ENCODE measurements at places on chromosomes 3 and 15.

GRCh38 chr3:179347345-179348194, at the start of gene MFN1:
Gene MFN1, plus strand, starts transcription at chr3:179347709. Its CDS starts 1,143 bp downstream, at chr3:179348852.
- peak; percentile 97 for DNase-seq

DNA sequence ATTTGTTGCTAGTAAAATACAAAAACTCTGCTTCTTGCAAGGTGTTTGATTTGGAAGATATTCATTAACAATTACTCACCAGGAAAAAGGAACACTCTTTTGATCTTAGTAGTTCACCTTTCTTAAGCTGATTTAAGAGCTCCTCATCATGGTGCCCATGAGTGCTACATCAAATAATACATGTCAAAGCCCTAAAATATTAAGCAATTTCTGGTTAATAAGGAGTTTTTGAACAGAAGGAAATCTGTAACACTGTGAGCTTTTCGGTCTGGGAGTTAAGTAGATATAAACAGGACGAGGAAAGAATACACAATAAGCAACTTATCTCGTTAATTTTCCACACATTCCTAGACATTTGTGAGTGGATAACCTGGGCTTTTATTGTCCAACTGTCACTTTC, 83.9 kb upstream of the DCBLD2 start:
- DNase-seq, result peak; percentile 55

DNA sequence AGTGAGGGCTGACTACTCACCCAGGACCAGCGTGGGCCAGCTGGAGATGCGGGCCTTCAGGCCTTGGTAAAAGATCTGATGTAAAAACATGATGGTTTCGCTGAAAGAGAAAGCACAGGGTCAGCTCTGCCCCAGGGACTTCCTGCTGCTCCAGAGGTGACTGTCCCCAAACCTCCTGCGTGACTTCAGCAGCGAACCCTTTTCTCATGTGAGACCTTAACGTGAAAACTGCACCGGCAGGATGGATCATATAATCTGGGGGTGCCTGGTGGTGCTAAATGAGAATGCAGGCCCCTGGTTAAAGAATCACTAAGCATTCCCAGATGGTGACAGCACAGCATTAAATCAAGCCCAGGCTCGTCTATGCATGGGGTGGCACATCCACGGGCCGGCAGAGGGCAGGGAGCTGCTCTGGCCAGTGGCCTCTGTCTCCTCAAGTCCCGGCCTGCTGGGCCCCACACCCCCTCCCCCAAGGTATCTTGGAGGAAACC, 55.4 kb downstream of the RASGRF1 start:
- DNase-seq, result no peak

DNA sequence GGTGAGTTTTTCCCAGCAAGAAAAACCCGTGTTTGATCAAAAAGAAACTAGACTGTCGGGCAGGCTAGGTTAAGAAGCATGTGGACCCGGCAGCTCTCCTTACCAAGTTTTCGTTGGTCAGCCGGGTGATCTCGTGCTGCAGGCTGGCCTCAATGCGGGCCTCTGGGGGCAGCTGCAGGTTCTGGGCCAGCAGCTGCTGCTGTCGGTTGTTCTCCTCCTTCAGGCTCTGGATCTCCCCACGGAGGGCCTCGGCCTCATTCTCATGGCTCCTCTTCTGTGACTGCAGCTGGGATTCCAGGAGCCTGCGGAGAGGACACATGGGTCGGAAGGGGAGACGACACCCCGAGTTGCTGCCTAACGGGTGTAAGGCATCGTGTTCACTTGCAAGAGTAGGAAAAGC, 44.5 kb upstream of the MYO5C start:
- DNase-seq, result no peak

GRCh38 chr3:50581459-50581842, 12.1 kb downstream of the HEMK1 start:
- DNase-seq, result no peak

DNA sequence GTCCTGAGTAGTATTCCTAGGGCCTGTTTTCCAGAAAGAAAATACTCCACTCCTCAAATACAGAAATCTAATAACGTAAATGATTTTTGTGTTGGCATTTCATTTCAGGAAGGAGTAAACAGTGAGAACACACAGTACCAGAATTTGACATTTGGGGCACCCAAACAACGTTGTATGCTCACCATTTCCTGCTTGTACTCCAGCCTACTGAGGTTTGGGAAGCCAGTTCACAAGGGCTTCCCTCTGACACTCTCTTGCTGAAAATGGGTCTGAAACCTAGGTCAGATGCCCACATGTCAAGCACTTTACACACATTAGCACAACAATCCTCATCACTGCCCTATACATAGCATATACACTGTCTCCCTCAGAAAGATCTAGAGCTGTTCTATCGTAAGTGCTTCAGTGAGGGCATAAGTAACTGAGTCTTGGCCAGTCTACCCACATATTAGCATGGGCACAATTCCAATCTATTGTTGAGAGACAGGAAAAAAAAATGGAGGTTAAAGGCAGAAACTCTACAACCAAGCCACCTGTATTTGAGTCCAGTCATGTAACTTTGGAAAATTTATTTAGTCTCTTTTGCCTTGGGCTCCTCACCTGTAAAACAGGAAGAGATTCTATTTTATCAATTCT, 43.5 kb upstream of the RSL24D1 start:
- DNase-seq, result peak; percentile 68

DNA sequence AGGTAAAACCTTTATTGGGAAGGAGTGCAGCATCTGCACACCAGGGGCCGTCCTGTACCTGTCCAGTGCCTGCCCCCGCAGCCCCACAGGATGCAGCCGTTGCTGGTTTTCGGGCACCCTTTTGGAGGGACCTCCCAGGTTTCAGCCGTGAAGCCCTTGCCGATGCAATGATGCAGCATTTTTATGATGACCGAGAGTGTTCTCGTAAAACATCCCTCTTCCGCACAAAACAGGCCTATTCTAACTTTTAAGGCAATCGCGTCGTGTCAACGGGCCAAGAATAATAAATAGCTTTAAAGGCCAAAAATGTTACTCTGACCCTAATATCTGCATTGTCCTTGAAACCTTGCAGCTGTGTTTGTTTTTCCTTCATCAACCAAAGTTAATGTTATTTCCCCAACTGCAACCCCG, 126.1 kb downstream of the LRRK1 start:
- DNase-seq, result peak; percentile 56

GRCh38 chr3:52721002-52721729, 15.3 kb downstream of the SPCS1 start:
- DNase-seq, result no peak

DNA sequence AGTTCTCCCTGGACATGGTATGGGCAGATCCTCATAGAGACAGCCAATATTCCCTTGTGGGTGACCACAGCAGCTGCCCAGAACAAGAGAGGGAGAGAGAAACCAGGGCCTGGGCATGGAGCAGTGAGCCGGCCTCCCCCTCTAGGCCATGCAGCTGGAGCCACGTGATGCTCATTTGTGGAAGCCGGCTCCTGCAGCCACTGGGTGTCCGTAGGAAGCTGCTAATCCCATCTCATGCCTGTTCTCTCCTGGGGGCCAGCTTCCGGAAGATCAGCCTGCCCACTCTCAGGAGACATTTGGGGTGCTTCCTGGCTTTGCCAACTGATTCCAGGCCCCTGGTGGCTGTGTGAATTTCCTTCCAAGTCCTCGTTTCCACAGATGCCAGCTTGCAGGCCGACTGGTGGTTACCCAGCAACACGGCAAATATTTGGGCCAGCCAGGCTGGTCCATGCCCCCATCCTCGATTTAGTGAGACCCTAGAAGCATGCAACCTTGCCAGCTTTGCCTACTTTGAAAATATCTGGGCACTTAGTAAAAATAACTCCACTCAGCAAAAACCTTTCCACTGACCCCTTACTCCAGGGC, 55.3 kb downstream of the LINGO1 start:
- DNase-seq, result no peak

GRCh38 chr15:87582169-87582568, 674.4 kb downstream of the NTRK3 start:
- no peak for DNase-seq

GRCh38 chr3:63967675-63968611, 55.4 kb downstream of the PSMD6 start:
- peak; percentile 26 for DNase-seq

DNA sequence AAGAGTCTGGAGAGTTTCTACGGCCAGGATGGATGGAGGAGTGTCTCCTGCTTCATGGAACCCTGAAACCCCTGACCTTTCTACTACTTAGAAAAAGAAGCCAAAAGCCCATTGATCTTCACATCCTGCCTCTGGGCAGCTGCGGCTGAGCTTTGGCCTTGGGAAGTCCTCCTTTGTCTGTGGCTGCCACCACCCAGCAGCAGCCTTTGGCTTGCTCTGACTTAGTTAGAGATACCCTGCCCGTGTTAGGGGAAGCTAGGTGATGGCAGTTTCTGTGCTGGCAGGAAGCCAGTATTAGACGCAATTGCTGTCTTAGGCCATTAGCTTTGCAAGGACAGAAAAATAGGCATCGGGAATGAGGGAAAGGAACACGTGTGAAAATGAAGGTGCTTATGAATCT, 18.8 kb downstream of the APH1B start:
- peak; percentile 35 for DNase-seq

DNA sequence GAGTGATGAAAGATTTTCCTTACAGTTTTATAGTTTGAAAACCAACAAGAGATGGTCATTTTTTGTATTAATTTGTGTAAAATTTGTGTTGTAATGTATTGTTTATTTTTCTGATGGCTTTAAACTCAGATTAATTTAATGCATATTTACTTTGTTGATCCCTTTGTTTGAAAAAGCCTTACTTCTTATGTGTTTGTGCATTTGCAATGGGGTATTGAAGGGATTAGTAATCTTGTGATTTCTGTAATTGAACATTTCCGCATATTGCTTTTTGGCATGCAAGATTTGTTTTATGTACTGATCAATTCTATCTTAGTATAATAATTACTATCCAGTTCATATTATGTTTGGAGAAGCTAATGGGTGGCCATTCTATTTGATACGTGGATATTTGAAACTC, 98.4 kb upstream of the ROBO1 start:
- DNase-seq, result no peak

GRCh38 chr3:152997526-152997925, 162.6 kb downstream of the P2RY1 start:
- no peak for DNase-seq

- DNase-seq, result no peak
Measured at GRCh38 chr3:145649368-145649887, 511.6 kb downstream of the PLOD2 start.

DNA sequence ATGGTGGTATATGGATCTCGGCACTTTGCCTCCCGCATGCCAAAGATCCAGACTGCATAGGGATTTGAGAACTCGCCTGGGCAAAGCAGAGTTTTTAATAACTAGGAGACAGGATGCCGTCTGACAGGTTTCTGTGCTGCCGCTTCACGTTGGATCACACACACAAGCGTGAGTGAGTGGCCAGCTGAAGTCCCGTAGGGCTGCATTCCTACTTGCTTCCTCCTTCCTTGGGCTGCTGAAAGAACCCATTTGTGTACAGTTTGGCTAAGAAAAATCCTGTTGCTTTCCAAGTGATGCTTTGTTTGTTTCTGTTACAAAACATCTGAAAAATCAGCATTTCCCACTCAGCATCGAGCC, 604.3 kb upstream of the CFAP20DC start:
- DNase-seq, result no peak

GRCh38 chr3:170811928-170812591, 57.9 kb downstream of the RPL22L1 start:
- peak; percentile 91 for DNase-seq

- DNase-seq, result peak; percentile 69
Measured at GRCh38 chr15:99504823-99505551, 60.8 kb upstream of the MEF2A start.

DNA sequence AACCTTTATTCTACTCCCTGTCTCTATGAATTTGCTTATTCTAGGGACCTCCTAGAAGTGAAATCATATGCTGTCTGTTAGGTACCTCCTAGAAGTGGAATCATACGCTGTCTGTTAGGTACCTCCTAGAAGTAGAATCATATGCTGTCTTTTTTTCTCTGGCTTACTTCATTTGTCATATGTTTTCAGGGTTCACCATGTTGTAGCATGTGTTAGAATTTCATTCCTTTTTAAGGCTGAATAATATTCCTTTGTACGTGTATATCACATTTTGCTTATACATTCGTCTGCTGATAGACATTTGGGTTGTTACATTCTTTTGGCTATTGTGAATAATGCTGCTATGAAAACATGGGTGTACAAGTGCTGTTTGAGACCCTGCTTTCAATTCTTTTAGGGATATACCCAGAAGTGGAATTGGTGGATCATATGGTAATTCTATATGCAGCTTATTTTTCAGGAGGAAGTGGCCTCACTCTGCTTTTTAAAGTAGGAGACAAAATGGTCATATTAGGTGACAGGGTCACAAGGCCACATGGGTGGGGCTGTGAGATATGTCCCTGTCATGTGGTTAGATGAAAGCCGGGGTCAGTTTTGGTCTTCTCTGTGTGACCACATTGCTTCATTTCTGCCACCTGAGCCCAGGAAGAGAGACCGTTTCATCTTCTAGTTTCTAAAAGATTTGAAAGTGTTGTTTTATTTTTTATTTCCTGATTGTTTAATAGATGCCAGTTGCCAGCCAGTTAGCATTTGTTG, 76.7 kb downstream of the FLNB start:
- DNase-seq, result no peak

GRCh38 chr3:195171093-195171873, 99.7 kb downstream of the XXYLT1 start:
- DNase-seq, result no peak

- DNase-seq, result no peak
Measured at GRCh38 chr15:77037388-77038209, 33.3 kb downstream of the TSPAN3 start.

GRCh38 chr3:31027914-31028313, 133.5 kb upstream of the GADL1 start:
- DNase-seq, result no peak

- peak; percentile 81 for DNase-seq
Measured at GRCh38 chr15:81410318-81410753, 36.3 kb upstream of the TMC3 start.

DNA sequence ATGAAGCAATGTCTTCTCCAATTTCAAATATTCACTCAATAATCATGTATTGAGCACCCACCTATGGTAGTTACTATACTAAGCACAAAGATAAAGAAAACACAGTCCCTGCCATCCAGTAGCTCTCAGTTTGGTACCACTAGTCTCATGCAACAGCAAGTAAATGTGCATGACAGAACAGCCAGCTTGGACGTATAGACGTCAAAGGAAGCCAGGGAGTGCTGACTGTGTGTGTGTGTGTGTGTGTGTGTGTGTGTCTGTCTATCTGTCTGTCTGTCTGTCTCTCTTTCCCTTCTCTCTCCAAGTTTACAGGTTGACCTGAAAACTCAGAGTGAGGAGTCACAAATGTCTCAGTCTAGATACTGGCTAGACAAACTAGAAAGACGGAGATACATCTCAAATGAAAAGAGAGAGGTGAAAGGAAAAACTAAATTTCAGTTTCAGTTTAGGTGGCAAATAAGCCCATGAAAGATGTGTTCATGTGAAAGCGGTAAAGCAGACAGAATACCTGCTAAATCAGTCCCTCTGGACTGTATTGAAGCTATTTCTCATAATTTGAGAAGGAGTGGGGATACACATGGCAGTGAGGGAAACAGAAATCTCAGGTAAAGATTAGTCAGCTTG, 141.1 kb upstream of the PTPRG start:
- DNase-seq, result no peak

DNA sequence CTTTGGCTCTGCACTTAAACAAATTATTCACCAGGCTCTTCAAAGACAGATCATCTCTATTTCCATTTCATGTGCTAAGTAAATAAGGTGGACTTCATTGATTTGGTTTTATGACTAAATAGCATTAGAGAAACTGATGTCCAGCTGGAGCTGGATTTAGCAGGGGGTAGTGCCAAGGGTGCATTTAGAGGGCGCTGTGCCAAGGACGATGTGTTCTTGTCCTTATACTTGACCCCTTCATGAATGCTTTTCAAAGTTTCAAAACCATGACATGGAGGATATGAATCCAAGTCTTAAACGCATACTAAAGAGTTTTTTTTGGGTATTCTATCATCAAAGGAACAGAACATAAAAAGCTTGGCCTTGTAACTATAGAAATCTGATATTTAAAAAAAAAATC, 233.2 kb downstream of the RYR3 start:
- no peak for DNase-seq

All from dermis blood vessel endothelial cell (primary cell).